Mesenteric fat pad (tissue), 1 donor: ENCODE measurements at places on chromosomes 1 and 21. TPM values are rescaled to one million over a fixed set of nuclear protein-coding genes. Genes with fewer than 3 reads are reported as not detected.

Gene OLFML3
- 44.3 TPM for total RNA-seq

Gene ARHGEF2
- 150 TPM for total RNA-seq

DNA sequence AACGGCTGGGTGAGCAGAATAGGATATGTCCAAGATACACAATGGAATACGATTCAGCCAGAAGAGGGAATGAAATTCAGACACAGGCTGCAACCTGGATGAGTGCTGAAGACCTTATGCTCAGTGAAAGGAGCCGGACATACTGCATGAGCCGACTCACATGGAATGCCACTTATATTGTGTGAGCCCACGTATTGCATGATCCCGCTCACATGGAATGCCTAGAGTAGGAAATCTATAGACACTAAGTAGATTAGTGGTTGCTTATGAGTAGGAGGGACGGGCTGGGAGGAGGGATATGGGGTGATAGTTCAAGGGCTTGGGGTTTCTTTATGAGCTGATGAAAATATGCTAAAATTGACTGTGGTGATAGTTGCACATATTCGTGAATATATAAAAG, 26.8 kb downstream of the TMPRSS2 start:
- DNase-seq: no peak

DNA sequence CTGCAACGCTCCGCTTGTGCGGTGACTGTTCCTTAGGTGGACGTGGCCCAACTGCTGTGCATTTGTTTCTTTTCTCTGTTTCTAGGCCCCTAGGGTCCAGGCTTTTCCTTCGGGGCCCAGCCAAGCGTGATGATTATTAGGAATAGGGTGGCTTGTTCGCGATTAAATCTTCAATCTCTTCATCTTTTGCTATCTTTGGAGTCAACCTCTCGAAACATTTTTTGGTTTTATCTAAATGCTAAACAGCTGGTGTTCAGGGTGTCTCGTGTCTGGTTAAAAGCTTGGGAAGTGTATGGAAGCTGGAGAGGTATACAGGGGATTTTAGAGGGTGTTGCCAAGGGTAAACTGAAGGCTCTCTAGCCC, 844 bp upstream of the PLD5 start:
- no peak for DNase-seq

- no peak for DNase-seq
Observed at GRCh38 chr1:233245191-233245765, 50.2 kb downstream of the PCNX2 start.

DNA sequence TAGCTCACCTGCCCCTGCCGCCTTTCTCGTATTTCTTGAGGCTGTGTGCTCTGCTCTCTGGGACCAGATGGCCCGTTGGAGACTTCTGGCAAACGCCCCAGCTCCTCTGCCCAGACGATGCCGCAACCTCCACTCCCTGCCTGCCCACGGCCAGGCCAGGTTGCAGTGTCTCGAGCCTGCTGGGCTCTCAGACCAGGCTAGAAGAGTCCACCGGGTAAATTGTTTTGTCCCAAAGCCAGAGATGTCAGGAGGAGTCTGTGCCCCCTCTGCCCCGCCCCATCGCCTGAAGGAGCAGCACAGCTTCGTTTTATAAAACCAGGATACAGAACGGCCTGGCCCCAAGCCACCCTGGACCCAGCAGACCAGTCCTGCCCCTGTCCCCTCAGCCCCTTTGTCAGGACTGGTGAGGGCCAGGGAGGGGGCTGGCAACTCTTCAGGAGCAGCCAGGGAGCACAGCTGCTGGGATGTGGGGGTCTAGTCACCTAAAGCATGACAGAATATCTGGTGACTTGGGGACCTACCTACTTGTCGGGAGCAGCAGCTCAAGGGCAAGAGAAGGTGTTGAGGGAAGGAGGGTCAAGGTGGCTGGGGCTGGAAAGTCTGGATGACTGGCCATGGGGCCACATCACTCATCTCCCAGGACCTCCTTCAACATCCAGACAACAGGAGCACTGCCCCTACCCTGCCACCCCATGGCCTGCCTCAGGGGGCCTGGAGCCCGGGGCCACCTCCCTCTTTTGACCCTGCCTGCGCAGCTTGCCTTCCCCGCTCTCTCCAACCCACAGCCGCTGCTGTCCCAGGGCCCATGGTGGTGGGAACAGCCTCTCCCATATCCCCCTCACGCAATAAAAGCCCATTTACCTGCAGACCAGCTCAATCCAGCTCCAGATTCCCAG, 33.9 kb upstream of the LBR start:
- DNase-seq: peak; percentile 83

Gene AQP10
- total RNA-seq: not detected

DNA sequence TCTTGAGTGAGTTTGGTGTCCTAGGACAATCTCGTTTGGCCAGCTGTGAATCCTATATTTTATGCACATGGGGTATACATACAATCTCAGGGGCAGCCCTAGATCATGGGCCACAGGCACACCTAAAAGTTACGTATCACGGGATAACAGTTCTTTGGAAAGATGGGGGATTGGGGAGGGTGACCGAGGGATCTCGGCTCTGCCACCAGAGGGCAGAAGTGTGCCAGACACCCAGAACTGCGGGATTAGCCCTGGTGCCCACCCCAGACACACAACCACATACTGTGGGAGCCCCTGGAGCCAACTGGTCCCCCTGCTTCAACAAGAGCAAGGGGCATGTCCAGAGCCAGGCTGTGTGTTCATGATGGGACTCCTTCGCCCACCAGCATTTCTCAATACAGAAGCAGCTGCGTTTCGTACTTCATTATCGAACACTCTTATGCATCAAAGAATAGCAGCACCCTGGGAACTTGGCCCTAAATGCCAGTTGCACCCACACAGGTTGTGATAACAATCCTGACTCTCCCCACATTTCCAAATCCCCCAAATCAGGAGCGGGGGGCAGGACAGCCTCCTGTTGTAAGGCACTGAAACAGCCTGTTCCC, 37.4 kb downstream of the TMCO4 start:
- DNase-seq: no peak

- no peak for DNase-seq
Observed at GRCh38 chr1:61639608-61640336, 85.2 kb downstream of the TM2D1 start.

Gene GNAT2
- not detected for total RNA-seq

- no peak for DNase-seq
Observed at GRCh38 chr1:228417061-228417460, 400 bp upstream of the TRIM17 start.
